BE2C (cell line): ENCODE measurements at places on chromosomes 2 and 18.

GRCh38 chr18:12403601-12404506 is 3.9 kb upstream of the PRELID3A start:
- no peak for DNase-seq

DNA sequence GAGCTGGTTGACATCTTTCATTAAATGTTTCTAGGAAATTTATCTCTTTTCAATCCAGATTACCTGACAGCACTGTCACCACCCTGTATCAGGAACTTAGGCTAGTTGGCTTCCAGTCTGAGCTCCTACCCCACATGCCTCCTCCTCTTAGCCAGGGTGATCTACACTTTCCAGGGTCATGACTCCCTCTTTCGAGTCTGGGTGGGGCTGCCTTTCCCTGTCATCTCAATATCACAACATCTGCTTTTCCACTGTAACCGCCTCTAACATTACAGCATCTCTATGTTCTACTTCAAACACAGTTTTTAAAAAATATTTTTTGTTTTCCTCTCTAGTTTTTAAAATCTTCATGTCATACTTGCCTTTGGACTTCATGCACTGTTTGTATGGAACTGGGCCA is 129.2 kb downstream of the RBMS1 start:
- DNase-seq = no peak

DNA sequence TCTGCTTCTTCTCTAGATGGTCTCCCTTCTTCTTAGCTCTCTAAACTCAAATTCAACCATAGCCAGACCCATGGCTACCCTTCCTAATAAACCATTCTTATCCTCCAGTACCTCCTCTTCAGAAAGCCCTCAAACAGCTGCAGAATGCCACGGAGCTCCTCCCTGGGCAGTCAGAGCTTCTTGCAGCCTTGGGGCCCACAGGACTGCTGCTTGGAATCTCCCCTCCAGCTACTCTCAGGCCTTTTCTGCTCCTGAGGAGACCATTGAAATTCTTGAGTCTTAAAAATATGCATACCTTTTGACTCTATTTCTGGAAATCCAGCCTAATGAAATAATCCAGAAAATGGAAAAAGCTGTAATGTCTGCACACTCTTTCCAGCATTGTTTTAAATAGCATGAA is 30.7 kb downstream of the EFR3B start:
- DNase-seq = no peak

DNA sequence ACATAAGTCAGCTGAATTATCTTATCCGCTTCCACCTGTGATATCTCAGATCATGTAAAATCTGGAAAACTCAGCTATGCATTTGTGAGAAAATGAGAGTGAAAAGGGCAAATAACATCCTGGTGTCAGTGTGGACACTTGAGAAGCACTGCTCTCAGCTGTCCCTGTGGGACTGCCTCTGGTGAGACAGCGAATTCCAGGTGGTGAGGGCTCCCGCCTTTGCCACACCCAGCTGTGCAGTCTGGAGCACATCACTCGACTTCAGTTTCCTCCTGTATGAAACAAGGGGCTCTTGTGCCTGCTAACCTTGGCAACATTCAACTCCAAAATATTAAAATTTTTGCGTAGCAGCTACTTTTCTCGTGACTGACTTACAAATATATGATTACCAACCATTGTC is 194.9 kb upstream of the BOD1L2 start:
- no peak for DNase-seq

DNA sequence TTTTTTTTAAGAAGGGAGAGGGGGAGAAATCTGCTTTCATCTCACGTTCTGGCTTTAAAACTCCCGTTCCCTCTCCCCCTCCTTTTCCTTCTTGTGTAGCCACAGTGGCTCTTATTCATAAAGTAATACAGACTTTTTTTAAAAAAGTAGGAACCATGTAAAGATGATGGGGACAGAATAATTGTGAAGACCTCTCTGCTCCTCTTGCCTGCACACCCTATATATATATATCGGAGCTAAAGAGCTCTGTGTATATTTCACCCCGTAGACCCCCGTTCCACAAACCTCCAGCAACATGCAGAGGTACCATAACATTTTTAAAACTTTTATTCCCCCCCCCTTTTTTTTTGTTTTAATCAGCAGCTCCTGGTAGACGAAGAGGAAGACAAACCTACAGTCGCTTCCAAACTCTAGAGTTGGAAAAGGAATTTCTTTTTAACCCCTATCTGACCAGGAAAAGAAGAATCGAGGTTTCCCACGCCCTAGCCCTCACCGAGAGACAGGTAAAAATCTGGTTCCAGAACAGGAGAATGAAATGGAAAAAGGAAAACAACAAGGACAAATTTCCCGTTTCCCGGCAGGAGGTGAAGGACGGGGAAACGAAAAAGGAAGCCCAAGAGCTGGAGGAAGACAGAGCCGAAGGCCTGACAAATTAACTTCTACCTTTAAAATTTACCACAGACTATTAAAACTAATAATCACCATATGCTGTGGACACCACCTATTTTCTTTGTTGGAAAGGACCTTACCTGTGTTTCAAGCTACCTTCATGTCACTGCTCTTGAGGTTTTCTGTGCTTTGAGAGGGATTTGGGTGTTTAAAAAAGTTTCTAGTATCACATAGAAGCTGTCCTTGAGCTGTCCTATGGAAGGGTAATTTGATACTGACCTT is 1.7 kb downstream of the HOXD8 start:
- no peak for DNase-seq

DNA sequence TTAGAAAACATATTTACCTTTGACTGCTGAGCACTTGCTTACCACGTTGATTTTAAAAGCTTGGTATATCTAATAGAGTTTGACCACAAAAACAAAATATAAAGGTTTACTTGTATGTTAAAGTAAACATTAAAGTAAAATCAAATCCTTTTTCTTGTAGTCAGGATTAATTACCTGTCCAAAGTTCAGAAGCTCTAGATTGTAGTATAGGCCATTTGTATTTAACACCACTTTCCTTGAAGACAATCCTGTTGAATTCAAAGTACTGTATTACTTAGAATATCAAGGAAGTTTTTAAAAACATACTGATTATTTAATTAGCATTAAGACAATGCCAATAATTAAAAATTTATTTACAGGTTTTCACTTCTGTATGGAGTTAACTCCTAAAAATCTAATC is 53.0 kb downstream of the PGAP1 start:
- no peak for DNase-seq
